Stimulated activated CD4-positive, alpha-beta T cell treated with anti-CD3 and anti-CD28 coated beads, Interleukin-12 subunit alpha, Interleukin-12 subunit beta, amount 100 ng/mL, for 4 hours (primary cell): ENCODE measurements at places on chromosomes 6 and 20.

- DNase-seq = no peak
Observed at GRCh38 chr6:167153521-167153959, 4.2 kb downstream of the GPR31 start.

- DNase-seq = no peak
Observed at GRCh38 chr6:106666282-106667021, 37.1 kb downstream of the QRSL1 start.

DNA sequence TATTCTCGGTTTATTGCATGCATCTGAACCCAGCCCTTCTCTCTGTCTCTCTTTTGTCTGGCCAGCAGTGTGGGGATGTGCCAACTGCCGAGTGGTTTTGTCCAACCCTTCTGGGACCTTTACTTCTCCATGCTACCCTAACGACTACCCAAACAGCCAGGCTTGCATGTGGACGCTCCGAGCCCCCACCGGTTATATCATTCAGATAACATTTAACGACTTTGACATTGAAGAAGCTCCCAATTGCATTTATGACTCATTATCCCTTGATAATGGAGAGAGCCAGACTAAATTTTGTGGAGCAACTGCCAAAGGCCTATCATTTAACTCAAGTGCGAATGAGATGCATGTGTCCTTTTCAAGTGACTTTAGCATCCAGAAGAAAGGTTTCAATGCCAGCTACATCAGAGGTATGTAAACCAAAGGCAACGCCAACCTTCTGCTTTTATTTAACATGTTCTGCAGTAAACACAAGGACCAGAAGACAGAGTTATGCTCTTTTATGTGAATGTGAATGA is 65.8 kb downstream of the ADGRG6 start:
- DNase-seq = no peak

- no peak for DNase-seq
Observed at GRCh38 chr20:32135983-32136515, 26.5 kb downstream of the TM9SF4 start.

DNA sequence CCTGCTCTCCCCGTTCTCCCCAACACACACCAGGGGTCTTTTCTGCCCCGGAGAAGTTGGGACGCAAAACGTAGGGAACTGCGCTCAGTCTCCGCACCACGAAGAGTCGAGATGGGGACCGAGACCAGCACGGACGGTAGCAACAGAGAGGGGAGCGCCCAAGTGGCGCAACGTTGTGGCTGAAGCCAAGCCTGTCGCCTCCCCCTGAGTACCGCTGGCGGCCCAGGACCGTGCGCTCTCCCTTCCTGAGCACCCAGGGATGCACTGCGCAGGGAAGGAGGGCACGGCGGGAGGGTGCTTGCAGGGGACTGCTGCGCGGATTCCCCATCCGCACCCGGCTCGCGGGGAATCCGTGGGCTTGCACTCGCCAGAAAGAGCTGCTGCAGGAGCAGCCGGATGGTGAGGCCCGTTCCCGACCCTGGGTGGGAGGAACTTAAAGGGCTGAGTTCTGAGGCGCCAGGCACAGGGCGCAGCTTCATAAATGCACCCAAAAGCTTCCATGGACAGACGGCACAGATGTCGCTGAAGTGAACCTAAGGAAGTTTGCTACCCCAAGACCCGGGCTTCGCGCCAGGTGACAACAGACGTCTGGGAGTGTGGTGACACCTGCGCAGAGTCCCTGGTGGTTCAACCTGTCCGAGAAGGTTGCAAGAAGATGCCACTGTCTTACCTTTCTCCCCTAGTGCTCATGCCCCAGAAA is 178.7 kb downstream of the TBXT start:
- DNase-seq = no peak

- no peak for DNase-seq
Observed at GRCh38 chr6:1057490-1058135, 254.3 kb upstream of the FOXQ1 start.

GRCh38 chr20:61253264-61253639 is 1.2 kb downstream of the CDH4 start:
- DNase-seq = no peak

GRCh38 chr6:42433409-42433808 is 18.3 kb downstream of the TRERF1 start:
- no peak for DNase-seq

- DNase-seq = peak; percentile 80
Observed at GRCh38 chr20:50165684-50166554, 12.4 kb upstream of the PEDS1 start.

- no peak for DNase-seq
Observed at GRCh38 chr6:108031968-108032367, 42.6 kb downstream of the OSTM1 start.

DNA sequence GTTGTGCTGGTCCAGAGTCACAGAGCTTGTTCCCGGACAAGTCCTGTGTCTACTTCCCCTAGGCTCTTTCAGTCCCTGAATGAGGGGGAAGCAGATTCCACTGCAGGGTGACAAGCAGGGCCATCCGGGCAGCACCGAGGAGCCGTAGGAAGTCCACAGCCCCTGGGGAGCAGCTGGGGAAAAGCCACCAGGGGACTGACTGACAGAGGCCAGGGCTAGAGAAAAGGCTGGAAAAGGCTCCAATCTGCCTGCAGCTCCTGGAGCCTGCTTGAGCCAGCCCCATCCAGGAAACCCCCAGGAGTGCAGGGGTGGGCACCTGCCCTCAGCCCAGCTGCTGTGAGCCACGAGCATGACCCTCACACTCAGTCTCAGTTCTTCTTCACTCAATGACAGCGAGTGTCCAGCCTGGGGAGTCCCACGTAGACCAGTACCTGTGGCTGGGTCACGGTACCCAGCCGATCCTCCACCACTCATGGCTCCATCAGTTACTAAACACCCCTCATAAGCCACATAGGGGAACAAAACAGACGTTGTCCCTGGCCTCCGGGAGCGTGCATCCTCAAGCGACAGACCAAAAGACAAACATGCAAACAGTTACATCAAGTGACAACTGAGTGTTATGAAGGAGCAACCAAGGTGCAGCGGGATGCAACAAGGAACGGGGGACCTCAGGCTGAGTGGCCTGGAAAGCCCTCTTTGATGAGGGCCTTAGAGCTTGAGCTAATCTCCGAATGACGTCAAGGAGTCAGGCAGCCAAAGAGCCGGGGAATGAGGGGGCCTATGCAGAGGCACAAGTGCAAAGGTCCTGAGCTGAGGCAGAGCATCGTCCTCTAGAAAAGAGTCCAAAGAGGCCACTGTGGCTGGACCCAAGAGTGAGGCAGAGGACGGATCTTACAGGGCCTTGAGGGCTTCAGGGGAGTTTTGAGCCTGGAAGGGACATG is 24.8 kb upstream of the VSTM2L start:
- DNase-seq = no peak

DNA sequence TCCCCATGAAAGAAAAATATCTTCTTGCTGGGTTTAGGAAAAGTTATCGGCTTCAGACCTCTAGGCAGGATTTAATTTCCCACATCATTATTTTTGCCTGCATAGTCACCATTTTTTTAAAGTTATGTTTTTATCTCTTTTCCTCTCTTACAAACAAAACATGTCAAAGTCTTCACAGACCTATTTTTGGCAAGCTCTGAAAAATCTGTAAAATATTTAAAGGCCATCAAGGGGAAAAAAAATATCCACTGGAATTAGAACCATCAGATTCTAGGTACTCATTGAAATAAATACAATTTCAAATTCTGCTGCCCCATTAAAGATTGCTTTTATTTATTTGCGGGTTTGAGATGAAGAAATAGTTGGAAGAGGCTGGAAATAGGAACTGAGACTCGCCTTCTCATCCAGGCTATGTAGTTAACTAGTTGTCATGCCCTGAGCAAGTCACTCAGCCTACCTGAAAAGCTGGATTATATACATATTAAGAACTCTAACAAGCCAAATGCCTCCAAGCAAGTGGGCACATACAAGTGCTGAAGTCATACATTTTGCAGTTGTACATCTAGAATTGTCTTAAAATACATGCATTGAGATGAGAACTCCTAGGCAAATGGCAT is 101.7 kb upstream of the SASH1 start:
- no peak for DNase-seq

DNA sequence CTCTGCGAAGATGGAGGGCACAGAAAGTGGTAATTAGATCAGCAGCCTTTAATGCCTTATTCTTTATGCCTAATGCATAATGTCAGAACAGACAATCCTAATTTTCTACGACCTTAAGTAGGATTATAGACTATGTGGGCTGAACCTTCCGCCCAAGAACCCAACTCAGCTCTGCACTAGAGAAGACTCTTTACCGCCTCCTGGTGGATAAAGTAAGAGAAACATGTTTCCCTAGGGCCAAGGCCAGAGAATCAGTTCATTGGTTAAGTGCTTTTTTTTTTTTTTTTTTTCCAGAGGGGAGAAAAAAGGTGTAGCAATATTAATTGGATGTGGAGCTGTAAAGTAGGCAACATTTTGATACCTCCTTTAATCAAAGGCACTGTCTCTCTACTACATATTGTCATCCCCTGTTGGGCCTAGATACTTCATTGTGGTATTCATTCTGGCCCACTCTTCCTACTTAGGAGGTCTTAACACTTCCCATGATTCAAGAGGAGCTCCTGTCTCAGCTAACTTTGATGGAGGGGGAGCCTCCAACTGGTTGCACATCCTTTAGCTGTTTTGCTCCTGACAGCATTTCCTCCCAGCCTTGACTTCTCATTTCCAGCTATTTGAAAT is 124.9 kb upstream of the NRN1 start:
- DNase-seq = no peak

GRCh38 chr20:63235399-63235983 is at the start of gene BIRC7:
Gene BIRC7 (plus strand): TSS chr20:63235905. CDS start chr20:63236097, 192 bp downstream.
- no peak for DNase-seq

- no peak for DNase-seq
Observed at GRCh38 chr6:13943943-13944342, 19.2 kb downstream of the RNF182 start.

- no peak for DNase-seq
Observed at GRCh38 chr6:78781001-78781400, 86.3 kb upstream of the IRAK1BP1 start.

- DNase-seq = no peak
Observed at GRCh38 chr20:54133434-54134427, 40.1 kb downstream of the CYP24A1 start.

GRCh38 chr20:51562027-51562331 is 19.5 kb upstream of the NFATC2 start:
- no peak for DNase-seq

- DNase-seq = no peak
Observed at GRCh38 chr6:19691465-19692167, 145.6 kb upstream of the ID4 start.

DNA sequence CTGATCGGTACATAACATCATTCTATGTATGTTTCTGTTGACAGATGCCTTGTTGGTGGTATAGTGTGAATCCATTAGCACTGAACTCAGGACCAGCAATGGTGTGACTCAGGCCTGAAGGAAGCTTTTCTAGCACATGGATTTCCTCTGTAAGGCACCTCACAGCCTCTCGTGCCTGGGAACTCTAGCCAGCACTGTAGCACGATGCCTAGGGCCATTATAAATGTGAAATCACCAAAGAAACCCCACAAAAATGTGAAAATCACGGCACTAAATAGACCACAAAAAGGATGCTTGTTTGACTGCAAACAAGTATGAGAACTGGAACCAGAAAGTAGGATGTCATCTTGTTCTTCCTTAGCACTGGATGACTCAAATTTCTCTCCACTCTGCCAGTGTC is 63.7 kb upstream of the NKX2-2 start:
- DNase-seq = no peak

GRCh38 chr20:38809942-38810341 is 4.4 kb downstream of the PPP1R16B start:
- no peak for DNase-seq
